ENCODE measurements at places on chromosomes 1 and 21.

DNA sequence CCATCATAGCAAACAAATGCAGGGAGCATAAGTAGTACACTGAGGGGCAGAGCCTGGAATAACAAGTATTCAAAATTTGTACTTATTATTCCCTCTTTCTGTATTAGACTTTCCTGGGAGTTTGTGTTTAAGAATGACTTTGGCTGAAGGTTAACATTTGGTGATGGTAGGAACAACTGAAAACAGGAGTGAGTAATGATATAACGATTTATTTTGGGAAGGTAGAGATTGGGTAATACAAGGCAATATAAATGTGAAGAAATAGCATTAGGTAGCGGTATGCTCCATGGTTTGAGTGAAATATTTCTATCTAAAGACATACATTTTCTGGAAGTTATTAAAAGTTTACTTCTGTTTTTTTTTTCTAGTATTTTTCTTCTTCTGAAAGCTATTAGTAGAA, 18.5 kb upstream of the C1orf21 start:
- no peak for DNase-seq

GRCh38 chr1:152107031-152107983, 7.9 kb downstream of the TCHH start:
- no peak for DNase-seq

DNA sequence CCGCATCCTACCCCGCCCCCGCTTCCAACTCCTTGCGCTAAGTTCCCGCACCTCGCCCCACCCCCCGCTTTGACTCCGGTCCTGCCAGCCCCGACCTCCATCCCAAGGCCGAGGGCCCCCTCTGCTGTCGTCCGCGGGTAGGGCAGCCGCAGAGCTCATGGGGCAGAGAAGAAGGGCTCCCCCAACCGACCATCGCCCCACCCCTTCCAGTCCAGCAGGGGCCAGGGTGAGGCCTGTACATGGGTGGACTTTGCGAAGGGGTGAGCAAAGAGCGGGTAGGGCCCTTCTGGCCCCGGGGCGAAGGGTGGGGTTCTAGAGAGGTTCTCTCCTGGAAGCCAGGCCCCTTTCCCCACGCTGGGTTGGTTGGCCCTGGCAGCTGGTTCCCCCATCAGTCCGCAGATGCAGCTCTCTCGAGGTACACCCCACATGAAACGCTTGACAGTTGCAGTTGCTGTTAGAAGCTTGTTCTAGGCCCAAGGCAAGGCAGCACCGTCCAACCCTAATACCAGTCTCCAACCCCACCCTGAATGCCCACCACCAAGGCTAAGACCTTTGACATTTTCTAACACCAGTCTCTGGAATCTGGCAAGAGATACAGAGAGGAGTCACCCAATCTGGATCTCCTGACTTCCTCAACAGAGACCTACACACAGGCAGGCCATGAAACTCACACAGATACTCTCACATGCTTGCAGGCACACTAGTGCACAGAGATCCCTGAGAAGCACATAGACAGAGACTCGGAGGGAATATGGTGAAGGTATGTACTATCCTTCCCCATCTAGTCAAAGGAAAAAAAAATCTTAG, 25.3 kb upstream of the ADGRB2 start:
- DNase-seq, result no peak

GRCh38 chr1:66048011-66048410, 255.3 kb downstream of the PDE4B start:
- no peak for DNase-seq

DNA sequence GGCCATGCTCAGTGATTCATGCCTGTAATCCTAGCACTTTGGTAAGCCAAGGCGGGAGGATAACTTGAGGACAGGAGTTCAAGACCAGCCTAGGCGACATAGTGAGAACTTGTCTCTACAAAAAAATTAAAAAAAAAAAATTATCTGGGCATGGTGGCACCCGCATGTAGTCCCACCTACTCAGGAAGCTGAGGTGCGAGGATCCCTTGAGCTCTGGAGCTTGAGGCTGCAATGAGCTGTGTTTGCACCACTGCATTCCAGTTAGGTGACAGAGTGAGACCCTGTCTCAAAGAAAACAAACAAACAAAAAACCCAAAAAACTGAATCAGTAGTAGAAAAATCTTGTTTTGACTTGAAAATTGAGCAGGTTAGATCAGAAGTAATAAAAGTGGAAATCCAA, 67.1 kb upstream of the IPO9 start:
- no peak for DNase-seq

GRCh38 chr1:38831731-38832369, 27.7 kb downstream of the RRAGC start:
- no peak for DNase-seq

- DNase-seq, result no peak
These were observed 37.4 kb upstream of the ACTRT2 start for GRCh38 chr1:2983706-2984398.

GRCh38 chr1:58460469-58460868, 86.1 kb downstream of the OMA1 start:
- DNase-seq, result no peak

- no peak for DNase-seq
These were observed 6.8 kb upstream of the LAPTM5 start for GRCh38 chr1:30764396-30764795.

GRCh38 chr1:119008483-119009311, 20.6 kb upstream of the TBX15 start:
- DNase-seq, result no peak

- DNase-seq, result no peak
These were observed 123.2 kb upstream of the CD34 start for GRCh38 chr1:208034135-208034534.

DNA sequence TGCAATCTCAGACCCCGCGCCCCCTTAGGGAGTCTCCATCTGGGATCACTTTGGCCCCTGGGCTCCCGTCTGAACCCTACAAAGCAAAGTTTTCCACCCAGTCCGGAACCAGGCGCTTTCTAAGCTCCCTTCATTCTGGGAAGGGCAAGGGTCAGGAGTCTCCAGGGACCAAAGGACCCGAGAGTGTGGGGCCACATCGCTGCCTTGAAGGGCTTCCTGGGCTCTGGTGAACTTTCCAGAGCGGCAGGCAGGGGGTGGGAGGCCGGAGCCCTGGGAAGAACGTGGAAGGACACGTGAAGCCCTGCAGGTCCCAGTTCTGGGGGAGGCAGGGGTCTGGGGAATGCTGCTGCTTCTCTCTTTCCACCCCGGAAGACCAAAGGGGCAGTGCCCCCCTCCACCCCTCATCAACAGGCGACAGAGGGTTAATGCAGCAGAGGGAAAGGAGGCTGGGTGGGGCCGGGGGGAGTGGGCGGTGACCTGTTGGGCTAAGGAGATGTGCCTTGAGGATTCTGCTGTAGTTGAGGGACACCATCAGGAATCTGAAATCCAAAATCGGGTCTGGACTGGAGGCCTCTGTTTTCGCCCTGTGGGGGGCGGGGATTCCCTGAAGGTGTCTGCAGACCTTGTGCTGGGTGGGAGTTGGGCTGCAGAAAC, 734 bp downstream of the CDK18 start:
- DNase-seq, result no peak

GRCh38 chr1:193416226-193417024, 230.0 kb upstream of the B3GALT2 start:
- DNase-seq, result no peak

DNA sequence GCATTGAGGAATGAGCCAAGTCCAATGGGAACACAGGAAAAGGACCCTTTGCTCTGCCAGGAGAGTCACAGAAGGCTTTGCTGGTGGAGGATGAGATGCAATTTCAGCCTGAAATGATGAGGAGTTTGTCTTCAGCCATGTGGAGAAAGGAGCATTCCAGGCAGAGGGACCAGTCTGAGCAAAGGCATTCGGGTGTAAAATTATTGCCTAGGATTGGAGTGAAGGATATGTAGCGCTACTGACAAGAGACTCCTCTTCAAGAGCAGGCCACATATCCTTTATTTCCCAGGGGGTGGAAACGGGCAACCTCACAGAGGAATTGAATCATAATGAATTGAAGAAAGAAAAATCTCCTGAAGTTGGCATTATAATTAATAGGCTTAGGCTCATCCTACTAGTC, 1.1 kb upstream of the CSF1 start:
- no peak for DNase-seq

DNA sequence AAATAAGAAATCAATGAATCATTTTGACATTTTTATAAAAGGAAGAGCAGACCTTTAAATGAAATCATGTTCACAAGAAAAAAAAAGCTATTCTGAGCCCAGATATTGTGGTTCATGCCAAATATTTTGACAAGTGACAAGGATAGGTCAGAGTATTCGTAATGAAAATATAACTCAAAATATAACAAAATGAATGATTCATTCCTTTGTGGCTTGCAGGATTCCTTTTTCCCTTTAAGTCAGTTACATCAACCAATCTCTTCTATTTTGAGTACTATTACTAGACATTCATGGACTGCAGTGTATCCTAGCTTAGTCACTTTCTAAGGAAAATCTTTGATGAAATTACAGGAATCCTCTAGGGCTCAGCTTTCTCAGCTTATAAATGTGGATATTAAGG, 188.7 kb downstream of the COL11A1 start:
- no peak for DNase-seq

GRCh38 chr1:91809317-91809716, 76.6 kb downstream of the TGFBR3 start:
- no peak for DNase-seq

GRCh38 chr1:23585321-23586022, 26.2 kb upstream of the ID3 start:
- no peak for DNase-seq

GRCh38 chr1:24311741-24312140, 7.4 kb upstream of the GRHL3 start:
- DNase-seq, result no peak

GRCh38 chr21:45175326-45176095, 101.1 kb downstream of the ADARB1 start:
- no peak for DNase-seq

DNA sequence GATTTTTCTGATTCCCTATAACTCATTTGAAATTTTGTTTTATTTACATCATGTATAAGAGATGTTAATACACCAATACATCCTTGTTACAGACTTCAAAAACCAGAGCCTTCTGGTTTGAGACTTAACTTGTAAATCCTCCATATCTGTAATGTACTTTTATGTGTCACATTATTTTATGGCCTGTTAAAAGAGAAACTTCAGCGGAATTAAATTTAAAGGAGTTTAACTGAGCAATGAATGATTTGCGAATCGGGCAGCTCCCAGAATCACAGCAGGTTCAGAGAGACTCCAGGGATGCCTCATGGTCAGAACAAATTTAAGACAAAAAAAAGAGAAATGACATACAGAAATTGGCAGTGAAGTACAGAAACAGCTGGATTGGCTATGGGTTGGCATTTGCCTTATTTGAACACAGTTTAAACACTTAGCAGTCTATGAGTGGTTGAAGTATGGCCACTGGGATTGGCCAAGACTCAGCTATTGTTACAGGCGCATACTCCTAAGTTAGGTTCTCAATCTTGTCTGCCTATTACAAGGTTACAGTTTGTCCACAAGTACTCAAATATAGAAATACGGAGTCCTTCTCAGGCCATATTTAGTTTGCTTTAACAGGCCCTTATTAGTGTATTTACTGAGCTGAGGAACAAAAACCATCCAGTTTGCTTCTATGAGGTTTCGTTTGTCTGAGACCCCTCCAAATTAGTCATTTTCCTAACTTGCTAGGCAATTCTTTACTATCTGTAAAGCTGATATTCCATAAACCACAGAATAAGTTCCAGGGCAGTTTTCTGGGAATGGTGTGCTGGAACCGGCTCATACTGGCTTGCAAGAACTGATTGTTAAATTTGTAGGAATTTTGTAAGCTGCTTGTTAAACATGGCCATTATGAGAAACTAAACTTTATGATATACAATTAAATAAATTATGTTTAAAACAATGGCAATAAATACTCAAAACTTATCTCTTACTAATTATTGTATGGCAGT, 56.2 kb upstream of the WDR26 start:
- DNase-seq, result no peak

GRCh38 chr1:115839679-115840237, 1.2 kb downstream of the NHLH2 start:
- DNase-seq, result no peak

DNA sequence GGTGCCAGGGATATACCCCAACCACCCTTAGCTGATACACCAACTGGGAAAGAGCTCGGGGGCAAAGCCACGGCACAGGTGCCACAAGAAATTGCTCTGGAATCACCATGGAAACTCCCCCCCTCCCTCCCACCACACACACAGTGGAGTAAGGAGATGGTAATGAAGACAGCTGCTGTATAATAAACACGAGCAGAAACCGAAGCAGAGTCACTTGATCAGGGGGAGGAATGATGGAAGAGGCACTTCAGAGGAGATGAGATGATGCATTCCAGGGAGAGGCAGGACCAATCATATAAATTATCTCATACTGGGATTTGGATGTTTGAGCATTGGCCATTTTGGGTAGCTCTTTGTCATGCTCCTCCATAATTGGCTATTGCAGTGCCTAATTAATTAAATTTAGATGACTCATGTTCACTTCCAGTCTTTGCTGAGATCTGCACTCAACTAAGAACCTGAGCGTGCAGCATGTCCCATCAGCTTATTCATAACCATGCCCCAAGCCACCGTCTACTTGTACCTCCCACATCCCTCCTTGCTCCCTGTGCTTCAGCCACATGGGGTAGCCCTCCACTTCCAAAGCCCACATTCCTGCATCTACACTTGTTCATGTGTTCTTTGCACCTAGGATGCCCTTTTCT, 189.5 kb downstream of the ZSCAN20 start:
- DNase-seq, result no peak

DNA sequence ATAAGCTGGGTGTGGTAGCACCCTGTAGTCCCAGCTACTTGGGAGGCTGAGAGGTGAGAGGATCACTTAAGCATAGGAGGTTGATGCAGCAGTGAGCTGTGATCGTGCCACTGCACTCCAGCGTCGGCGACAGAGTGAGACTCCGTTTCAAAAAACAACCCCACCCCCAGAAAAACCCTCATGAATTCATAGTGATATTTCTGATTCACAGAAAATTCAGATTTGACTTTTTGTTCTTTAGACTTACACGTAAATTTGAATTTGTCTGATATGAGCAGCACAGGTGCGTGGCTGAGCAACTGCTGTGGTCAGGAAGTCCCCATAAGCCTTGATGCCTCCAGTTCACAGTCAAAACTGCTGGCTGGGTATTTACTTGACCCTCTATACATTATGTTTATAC, 10.0 kb upstream of the MORC3 start:
- DNase-seq, result no peak

- no peak for DNase-seq
These were observed 8.3 kb downstream of the CDKN2C start for GRCh38 chr1:50978144-50978851.

- DNase-seq, result no peak
These were observed 154.1 kb downstream of the TGFBR3 start for GRCh38 chr1:91731815-91732214.

- DNase-seq, result no peak
These were observed 15.8 kb downstream of the UBE2G2 start for GRCh38 chr21:44785620-44786335.

All from cortex of kidney (tissue), 1 donor.